ENCODE measurements at places on chromosomes 3 and 15. TPM values are rescaled to one million over a fixed set of nuclear protein-coding genes. Genes with fewer than 3 reads are reported as not detected.

The MYEF2 gene
- total RNA-seq, result 1.3 TPM

The CD96 gene
- not detected for total RNA-seq

The SLC15A2 gene
- 0.50 TPM for total RNA-seq

The CLDN16 gene
- total RNA-seq, result not detected

The JMJD7 gene
- 5.0 TPM for total RNA-seq

The OCA2 gene
- total RNA-seq, result not detected

The SCN5A gene
- 0.29 TPM for total RNA-seq

The GNB5 gene
- 38.1 TPM for total RNA-seq

The DNAH12 gene
- under 0.01 TPM for total RNA-seq

The USP19 gene
- total RNA-seq, result 64.4 TPM

The DZIP1L gene
- total RNA-seq, result 34.2 TPM

The ZNF620 gene
- total RNA-seq, result 1.0 TPM

The LRRC31 gene
- total RNA-seq, result not detected

The STRC gene
- total RNA-seq, result 0.17 TPM

The EIF4G1 gene
- total RNA-seq, result 337 TPM

The CSPG5 gene
- under 0.01 TPM for total RNA-seq

The NAALADL2 gene
- total RNA-seq, result 19.7 TPM

The NTRK3 gene
- total RNA-seq, result 0.17 TPM

The SLC28A1 gene
- not detected for total RNA-seq

The PIGZ gene
- 3.6 TPM for total RNA-seq

The P2RY14 gene
- not detected for total RNA-seq

The TRH gene
- total RNA-seq, result not detected

The DPH3 gene
- total RNA-seq, result 19.1 TPM

The SLC24A1 gene
- total RNA-seq, result 8.0 TPM

The SKIC8 gene
- 54.9 TPM for total RNA-seq

The DUOXA1 gene
- total RNA-seq, result 0.17 TPM

The HESX1 gene
- total RNA-seq, result 1.2 TPM

The LRRIQ4 gene
- not detected for total RNA-seq

The ONECUT1 gene
- not detected for total RNA-seq

The ZBTB11 gene
- total RNA-seq, result 23.0 TPM

The ZNF385D gene
- total RNA-seq, result 0.66 TPM

The THRB gene
- 2.0 TPM for total RNA-seq

The NANOGP8 gene
- total RNA-seq, result 0.15 TPM

The IMP3 gene
- 75.0 TPM for total RNA-seq

The SOX14 gene
- not detected for total RNA-seq

The CCDC39 gene
- total RNA-seq, result 0.17 TPM

The FETUB gene
- total RNA-seq, result not detected

The SH3GL3 gene
- total RNA-seq, result 0.29 TPM

The AP3B2 gene
- 0.15 TPM for total RNA-seq

All from smooth muscle cell of trachea (primary cell).